ENCODE measurements at places on chromosomes 7 and 10. TPM values are rescaled to one million over a fixed set of nuclear protein-coding genes. Genes with fewer than 3 reads are reported as not detected.

DNA sequence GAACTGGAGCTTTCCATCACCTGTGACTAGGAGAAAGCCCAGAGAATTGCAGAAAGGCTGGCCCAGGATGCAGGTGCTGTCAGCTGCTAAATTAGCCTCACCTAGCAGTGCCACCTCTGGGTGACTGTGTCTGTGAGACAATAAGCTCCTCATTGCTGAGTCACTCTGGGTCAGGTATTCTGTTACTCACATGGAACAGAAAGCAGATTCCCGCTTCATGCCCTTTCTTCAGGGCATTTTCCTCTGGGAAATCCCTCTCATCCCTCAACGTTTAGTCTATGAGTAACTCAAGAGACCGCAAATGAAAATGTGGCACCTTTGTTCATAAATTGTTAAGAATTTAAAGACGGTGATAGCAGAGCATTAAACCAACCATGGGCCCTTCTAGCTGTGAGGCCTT lies 184.0 kb downstream of the ADAM12 start:
- DNase-seq, result no peak

GRCh38 chr10:46218921-46219320 lies 67.9 kb upstream of the ANTXRL start:
- DNase-seq, result peak; percentile 52

Gene PRPS1L1
- polyA plus RNA-seq, result 0.08 TPM

Gene HDAC9
- 0.19 TPM for polyA plus RNA-seq

GRCh38 chr7:139588632-139589031 lies 65.1 kb downstream of the CLEC2L start:
- peak; percentile 46 for DNase-seq

DNA sequence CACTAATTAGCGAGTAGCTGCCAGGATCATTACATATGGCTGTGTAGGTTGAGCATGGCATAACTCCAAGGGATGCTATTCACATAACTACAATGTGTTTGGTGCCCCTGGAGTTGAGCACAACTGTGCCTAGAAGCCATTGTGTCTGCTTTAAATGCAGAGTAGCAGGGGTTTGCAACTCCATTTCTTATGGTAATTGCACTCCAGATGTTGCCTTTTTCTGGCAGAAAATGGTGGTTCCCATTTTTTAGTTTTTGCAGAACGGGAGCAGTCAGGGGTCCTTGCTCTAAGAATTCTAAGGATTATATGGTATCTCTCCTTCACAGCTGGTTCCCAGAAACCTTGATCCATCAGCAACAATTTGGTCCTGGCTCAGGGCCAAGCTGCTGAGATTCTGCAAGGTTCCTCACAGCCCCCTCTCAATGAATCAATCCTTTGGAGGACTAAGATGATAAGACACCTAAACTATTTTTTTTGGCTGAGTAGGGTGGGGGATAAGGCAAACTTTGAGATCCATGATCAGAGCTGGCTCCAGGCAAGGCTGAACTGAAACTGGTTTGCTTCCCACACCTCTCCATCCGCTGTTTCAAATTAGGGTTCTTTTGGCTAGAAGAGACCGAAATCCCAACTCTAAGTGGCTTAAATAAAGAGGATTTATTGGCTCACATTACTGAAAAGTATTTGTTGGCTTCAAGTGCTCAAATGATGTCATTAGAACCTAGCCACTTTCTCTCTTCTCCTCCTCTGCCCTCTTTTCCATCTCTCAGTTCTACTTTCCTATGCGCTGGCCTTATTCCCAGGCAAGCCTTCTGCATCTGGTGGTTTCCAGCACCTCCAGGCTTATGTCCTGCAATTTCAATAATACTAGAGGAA lies 97.5 kb upstream of the CCDC6 start:
- no peak for DNase-seq

Gene MARVELD1
- polyA plus RNA-seq, result 5.3 TPM

- no peak for DNase-seq
Observed at GRCh38 chr7:54833001-54833467, 74.0 kb upstream of the SEC61G start.

- no peak for DNase-seq
Observed at GRCh38 chr10:90614631-90615030, 243.2 kb downstream of the HTR7 start.

- no peak for DNase-seq
Observed at GRCh38 chr10:103769176-103769575, 86.2 kb downstream of the SH3PXD2A start.

Gene PBLD
- 2.9 TPM for polyA plus RNA-seq

DNA sequence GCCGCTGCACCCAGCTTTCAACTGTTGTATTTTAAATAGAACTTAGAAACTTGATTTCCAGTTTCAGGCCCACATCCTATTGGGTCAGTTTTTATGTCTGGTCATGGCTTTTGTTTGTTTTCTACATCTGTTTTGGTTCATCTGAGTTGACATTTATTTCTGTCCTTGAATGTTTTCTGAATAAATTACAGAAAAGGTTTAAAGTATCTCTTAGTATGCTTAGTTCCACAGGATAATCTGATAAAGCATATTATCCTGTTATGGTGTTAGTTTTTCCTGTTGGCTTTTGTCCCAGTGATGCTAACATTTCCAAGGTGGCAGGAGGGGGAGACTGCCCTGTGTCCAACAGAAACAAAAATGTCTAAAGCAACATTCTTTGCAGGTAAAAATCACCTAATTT lies 733.2 kb downstream of the INHBA start:
- no peak for DNase-seq

GRCh38 chr10:61899069-61899531 lies 2.4 kb upstream of the ARID5B start:
- no peak for DNase-seq

GRCh38 chr7:91434836-91435235 lies 170.6 kb downstream of the FZD1 start:
- DNase-seq, result no peak

DNA sequence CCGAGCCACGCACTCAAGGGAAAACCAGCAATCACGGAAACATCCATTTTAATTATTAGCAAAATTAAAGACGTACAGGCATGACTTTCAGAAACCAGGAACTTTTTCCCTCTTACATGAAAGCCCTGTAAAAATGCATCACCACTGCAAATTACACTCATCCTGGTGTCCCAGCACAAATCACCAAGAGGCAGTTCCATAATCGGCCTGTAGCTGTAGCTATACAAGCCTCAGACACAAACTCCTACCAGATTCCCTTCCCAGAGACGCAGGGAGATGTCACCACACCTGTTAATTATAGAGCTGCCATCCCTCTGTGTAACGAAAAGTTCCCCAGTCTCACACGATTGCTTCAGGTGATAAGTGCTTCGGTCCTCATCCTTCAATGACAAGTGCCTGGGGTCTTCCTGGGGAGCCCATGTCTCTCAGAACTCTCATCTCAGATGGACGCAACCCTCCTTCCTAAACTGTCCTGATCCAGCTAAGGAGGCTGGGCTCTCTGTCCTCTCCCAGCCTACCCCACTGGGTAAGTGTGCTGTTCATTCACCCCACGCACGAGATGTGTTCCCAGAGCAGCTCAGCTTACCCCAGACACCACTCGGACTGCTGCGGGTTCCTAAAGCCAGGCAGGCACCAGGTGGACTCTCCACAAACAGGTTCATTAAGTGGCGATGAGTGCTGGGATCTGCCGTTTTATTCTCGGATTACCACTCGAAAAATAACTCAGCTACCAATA lies 5.9 kb downstream of the FGFR2 start:
- no peak for DNase-seq

- DNase-seq, result no peak
Observed at GRCh38 chr10:52890281-52890680, 117.7 kb upstream of the MBL2 start.

Gene AGAP9
- polyA plus RNA-seq, result 11.2 TPM

- no peak for DNase-seq
Observed at GRCh38 chr7:42372479-42372878, 135.5 kb upstream of the GLI3 start.

DNA sequence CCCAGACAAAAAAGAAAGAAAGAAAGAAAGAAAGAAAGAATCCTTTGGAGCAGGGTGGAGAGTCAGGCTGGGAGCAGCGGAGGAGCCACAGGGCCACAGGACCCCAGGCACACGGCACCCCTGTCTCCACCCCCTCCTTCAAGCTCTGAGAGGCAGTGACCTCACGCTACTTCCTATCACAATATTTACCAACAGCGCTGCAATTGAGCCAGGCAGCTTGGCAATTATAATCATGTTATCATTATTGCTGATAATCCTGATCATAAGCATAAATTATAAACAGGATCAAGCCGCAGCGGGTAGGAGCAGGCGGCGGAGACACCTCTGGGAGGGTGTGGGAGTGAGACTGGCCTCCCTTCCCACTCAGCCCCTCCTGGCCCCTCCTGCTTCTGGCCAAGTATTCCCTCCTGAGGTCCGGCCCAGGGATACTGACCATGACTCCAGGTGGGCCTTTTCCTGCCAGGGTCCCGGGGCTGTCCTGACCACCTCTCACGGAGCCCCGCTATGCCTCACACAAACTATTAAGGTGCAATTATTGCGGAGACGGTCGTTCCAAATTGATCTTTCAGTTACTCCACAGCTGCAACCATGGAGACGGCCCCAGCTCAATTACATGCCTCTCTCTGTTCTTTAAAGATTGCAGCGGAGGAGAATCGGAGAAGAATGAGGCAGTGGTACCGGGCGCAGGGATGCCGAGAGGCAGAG lies 10.0 kb upstream of the GTF2IRD1 start:
- no peak for DNase-seq

Gene ANKRD26
- polyA plus RNA-seq, result 7.3 TPM

- DNase-seq, result no peak
Observed at GRCh38 chr7:99433158-99433557, 5.4 kb downstream of the PTCD1 start.

- no peak for DNase-seq
Observed at GRCh38 chr7:45053941-45054340, 34.8 kb downstream of the NACAD start.

DNA sequence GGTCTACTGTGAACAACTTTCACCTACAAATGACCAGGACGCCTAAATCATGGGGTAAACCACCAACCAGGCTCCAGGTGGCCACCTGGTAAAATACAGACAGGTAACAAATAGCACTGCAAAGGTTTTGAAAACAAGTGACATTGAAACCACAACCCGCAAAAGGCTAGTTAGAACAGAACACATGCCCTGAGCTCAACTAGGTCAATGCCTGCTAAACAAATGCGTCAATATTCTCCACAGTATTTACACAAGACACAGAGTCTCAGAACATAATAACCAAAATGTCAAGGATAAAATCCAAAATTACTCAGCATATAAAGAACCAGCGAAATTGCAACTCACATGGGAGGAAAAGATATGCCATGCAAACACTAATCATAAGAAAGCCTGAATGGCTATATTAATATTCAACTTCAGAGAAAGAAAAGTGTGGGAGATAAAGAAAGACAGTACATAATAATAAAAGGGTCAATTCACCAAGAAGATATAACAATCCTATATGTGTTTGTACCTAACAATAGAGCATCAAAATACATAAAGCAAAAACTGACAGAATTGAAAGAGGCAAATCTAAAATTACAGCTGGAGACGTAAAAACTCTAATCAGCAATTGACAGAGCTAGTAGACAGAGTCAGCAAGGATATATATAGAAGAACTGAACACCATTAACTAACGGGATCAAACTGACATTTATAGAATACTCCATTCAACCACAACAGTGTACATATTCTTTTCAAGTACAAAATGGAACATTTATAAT lies 47.6 kb downstream of the SMURF1 start:
- DNase-seq, result no peak

DNA sequence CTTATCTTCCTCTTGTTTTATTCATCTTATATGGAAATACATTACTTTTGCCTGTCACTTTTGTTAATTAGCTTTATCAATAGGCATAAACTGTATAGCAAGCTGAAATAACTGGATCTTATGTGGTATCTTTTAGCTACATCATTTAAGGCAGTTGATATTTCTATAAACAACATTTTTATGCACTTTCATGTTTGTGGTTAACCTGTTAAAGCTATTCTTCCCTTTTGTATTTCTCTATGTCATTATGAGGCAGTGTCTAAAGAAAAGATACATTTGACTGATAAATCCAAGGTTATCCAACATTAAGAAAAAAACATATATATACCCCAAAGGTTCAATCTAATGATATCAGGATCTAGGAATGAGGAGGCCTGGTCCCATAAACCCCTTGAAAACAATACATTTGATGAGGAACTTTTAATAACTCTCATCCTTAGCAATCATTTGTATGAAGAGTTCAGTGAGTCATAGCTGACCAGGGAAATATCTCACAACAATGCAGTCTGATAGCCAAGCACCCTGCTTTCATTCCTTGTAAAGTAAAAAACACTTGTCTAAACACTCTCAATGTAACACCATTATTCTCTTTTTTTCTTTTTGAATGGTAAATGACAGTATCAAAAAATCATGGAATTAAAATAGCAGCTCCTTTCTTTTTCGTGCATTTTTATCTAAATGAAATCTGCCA lies 300.9 kb downstream of the NEBL start:
- no peak for DNase-seq

Gene PRTFDC1
- polyA plus RNA-seq, result 9.1 TPM

Gene PKD1L1
- not detected for polyA plus RNA-seq

DNA sequence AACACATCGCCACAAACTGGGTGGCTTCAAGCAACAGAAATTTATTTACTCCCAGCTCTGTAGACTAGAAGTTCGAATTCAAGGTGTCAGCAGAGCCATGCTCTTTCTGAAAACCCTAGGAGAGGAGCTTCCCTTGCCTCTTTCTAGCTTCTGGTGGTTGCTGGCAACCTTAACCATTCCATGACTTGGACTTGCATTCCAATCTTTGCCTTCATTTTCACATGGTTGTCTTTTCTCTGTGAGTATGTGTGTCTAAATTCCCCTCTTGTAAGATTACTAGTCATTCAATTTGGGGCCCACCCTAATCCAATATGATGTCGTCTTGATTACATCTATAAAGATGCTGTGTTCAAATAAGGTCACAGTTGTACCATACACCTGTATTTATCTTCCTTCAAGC lies 65.9 kb upstream of the PRKG1 start:
- DNase-seq, result no peak

Gene MICU1
- polyA plus RNA-seq, result 31.7 TPM

Gene SLC13A1
- not detected for polyA plus RNA-seq

DNA sequence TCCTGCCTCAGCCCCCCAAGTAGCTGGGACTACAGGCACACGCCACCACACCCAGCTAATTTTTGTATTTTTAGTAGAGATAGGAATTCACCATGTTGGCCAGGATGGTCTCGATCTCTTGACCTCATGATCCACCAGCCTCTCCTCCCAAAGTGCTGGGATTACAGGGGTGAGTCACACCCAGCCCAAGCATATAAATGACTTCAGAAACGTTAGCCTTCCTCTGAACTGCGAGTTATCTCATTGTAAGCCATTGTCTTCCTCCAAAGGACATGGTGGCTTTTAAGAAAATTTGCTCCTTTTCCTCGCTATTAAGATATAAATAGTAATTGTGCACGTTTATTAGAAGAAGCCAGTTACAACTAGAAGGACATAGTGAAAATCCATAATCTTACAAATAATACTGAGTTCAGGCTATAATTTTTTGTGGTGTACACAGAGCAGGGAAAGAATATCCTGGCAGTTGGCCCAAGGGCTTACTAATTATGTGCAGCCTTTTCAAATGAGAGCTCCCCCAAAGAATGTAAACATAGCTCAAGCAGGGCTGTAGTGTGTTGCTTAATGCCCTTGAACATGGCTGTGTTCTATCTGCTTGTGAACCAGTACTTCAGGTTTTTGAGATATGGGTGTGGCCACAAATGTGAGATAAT lies 495.8 kb downstream of the PARD3 start:
- DNase-seq, result no peak
